ENCODE measurements at places on chromosomes 12 and 14.

DNA sequence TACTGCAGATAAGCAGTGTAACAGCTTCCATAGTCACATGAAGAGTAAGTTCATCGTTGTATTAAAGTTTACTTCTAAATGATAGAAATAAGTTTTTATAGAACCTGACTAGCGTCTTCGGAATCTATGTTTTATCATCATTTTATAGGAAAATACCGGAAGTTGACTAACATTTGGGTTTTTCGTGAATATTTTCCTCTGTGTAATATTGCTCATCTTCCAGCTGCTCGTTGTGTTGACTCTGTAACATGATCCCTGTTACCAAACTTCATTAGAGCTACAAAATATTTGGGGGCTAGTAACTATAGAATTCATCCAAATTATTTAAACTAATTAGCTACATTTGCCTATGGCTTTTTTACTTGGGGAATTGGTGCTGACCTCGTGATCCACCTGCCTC is 37.2 kb downstream of the DDX51 start:
- no peak for DNase-seq

DNA sequence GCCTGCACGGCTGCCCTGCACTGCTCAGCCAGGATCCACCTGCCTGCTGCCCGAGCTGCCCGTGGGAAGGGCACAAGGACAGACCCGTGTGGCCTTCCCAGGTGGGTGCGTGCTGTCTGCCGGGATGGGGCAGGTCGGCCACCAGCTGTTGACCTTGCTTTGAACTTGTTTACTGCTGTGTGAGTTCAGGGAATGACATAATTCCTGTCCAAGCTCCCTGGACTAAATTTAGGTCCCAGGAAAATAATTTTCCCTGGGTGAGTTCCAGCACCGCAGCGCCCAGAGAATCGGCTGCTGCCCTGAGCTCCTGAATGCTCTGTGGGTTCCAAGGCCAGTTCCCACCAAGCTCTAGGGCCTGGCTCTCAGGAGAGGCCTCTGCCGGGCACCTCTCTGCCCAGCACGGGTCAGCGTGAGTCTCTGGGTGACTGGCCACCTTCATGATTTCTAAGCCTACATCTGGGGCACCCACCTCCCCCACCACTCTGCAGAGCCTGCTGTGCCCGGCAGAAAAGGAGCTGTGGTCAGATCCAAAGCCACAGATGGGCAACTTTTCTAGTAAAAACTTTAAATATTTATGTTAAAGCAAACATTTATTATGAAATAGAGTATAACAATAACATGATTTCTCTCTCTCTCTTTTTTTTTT is 27.2 kb upstream of the MLXIP start:
- DNase-seq, result no peak

DNA sequence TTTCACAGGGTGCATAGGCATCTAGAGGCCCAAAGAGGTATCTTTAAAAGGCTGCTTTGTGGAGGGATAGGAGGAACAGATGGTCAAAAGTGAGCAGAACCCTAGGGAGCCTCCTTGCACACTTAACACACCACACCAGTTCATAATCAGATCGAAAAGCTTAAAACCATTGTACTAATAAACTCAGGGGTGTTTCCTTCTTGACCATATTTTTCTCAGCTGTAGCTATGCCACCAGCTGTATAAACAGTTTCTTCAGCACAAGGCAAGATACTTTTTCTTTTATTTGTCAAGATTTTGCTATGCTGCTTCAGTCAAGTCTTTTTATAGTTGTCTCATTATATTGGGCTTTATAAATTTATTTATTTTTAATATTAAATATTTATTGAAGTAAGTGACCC is 88.7 kb downstream of the RIC8B start:
- no peak for DNase-seq

- no peak for DNase-seq
These were observed 280.0 kb downstream of the C12orf75 start for GRCh38 chr12:105610459-105610858.

- no peak for DNase-seq
These were observed 6.1 kb downstream of the KRT81 start for GRCh38 chr12:52285172-52285745.

DNA sequence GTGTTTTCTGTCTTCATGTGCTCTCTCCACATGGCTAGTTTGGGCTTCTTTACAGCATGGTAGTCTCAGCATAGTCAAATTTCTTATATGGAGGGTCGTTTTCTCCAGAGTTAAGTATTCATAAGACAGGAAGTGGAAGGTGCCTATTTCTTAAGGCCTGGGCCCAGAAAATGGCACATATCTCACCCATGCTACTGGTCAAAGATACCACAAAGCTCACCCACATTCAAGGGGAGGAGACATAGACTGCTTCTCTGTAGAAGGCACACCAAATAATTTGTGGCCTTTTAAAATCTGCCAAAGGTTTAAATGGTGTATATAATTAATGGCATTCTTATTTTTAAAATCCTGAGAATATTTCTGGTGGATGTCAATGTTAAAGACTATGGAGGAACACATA is 44.8 kb downstream of the CCDC91 start:
- no peak for DNase-seq

DNA sequence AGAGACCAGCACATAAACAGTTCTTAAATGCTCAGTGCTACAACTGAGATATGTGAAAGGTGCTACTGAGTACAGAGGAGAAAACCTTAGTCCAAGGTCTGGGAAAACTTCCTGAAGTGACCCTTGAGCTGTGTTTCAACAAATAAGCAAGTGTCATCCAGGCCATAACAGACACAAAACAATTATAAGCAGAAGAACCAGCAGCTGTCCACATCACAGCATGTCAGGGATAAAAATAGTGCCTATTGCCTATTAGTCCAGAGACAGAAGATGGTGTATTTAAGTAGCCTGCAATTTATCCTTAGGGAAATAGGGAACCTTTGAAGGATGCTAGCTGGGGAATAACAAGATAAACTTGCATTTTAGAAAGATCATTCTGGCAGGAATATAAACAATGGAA is 237.8 kb downstream of the SPTSSA start:
- no peak for DNase-seq

- no peak for DNase-seq
These were observed 3.8 kb downstream of the C14orf93 start for GRCh38 chr14:23006188-23006534.

DNA sequence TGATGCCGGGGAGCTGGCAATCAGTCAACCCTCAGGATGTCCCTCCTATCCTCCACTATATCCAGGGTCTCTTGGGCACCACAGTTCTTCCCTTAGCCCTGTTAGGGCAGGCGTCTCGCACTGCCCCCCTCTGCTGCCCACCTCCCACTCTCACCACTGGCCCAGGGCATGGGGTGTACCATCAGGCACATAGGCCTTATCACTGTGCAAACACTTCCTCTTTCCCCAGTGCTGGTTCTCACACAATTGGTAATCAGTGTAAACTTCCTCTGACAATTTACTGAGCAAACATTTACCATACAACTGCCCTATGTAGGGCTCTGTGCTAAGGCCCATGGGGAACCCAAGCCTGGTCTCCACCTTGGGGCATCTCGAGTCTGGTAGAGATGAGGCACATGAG is 20.1 kb upstream of the TMED10 start:
- no peak for DNase-seq

DNA sequence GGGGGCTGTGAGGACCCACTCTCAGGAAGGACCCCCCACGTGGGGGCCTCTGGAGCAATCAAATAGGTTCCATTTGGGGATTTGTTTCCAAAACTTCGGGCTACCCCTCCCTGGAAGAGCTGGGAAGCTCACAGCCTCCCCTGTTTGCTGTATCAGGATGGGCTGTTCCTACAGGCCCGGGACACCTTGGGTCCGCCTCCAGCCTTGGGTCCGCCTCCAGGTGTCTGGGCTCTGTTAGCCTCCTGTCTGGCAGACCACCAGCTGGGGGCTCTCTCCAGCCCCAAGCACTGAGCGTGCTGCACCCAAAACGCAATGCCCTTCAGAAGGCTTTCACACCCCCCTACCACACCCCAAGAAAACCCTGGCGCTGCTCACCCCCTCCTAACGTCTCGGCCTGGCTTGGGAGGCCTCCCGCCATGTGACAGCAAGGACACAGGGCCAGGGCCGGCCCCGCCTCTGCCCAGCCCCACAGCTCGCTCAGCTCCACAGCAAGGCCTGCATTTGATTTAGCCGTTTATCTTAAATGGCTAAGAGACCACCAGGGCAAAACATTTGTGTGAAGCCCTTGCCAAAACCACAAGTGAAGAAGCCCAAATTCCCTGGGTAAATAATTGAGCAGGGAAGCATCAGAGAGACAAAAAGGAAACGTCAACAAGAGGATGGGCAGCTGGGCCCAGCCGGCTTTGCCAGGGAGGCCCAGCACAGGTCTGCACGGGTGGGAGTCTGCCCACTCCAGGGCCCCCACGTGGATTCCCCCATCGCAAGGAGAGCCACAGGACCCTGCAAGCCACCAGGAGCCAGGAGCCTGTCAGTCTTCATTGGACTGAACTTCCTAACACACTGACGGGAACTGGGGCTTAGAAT is 39.9 kb downstream of the BCL11B start:
- no peak for DNase-seq

GRCh38 chr12:64500394-64500793 is 48.5 kb downstream of the TBK1 start:
- DNase-seq, result no peak

- DNase-seq, result no peak
These were observed at the start of gene GPR33 for GRCh38 chr14:31487886-31488285. Gene GPR33, minus strand, starts transcription at chr14:31488039. Its CDS starts 4,074 bp downstream, at chr14:31483965.

DNA sequence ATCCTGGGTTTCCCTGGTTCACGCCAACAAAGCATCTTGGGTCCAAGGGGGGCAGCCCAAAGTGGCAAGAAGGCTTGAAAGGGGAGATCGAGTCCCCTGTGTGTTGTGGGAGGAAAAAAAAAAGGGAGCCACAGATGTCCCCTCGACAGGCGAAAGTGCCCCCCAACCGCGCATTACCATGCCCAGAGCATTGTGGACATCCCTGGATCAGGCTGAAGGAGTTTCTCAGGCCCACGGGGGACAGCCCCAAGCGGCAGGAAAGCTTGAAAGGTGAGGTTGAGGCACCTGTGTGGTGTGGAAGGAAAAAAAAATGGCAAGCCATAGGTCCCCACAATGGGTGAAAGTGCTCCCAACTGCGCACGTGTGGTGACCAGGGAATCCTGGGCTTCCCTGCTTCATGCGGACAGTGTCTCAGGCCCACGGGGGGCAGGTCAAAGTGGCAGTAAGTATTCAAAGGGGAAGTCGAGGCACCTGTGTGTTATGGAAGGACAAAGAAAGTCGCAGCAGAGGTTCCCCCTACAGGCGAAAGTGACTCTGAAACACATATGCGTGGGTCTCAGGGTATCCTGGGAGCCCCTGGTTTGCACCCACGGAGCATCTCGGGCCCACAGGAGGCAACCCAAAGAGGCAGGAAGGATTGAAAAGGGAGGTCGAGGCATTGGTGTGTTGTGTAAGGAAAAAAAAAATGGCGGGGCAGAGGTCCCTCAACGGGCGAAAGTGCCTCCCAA is 580.1 kb downstream of the ALG10 start:
- DNase-seq, result no peak

DNA sequence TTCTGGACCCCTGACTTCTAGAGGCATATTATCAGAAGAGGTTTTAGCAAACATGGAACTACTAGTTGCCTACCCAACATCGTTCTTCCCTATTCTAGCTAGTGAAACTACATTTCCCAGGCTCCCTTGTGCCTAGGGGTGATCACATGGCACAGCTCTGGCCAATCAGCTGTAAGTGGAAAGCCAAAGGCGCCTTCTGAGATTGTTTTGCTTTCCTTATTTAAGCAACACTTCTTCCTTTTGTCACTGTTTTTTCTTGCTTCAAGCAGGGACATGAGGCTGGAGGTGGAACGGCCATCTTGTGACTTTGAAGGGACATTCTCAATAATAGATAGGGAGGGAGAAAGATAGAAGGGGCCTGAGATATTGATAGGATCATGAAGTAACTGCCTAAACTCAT is 136.7 kb downstream of the ZNF664 start:
- DNase-seq, result peak; percentile 12

DNA sequence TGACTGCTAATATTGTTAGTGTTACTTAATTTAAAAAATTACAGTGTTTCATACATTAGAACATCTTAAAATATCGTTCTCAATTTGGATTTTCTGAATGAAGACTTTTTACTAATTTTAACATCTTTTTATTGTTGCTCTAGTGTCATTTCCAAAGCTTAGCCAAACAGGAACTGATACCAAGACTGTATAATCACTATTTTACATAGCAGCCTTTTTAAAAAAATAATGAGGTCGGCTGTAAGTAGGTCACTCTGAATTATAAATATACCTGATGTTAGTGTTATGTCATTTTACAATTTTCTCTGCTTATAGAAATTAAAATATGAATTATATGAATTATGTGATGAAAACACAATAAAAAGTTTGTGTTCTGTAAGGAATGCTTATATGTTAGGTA is 321.5 kb downstream of the TMEM117 start:
- DNase-seq, result no peak

- no peak for DNase-seq
These were observed 108.1 kb upstream of the HIF1A start for GRCh38 chr14:61587081-61587713.

- DNase-seq, result no peak
These were observed 1.2 kb downstream of the FLRT2 start for GRCh38 chr14:85531141-85531586.

GRCh38 chr12:116339800-116340371 is 62.4 kb upstream of the MED13L start:
- no peak for DNase-seq

DNA sequence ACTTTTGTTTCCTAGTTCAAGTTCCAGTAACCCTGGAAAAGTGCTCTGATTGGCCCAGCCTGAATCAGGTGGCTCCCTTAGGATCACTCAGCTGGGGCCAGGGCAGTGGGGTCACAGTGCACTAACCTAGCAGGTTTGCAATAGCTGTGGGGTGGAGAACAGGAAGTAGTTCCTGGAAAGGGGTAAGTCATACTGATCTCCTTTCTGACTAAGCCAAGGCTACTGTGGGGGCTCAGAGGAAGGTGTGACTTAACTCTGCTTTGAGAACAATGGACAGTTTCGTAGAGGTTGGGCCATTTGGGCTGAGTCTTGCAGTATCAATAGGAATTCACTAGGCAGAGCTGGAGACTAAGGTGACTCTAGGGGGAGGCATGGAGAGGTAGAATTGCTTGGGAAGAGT is 89.4 kb downstream of the KIF26A start:
- no peak for DNase-seq

GRCh38 chr14:92362781-92363235 is 39.8 kb downstream of the SLC24A4 start:
- no peak for DNase-seq

DNA sequence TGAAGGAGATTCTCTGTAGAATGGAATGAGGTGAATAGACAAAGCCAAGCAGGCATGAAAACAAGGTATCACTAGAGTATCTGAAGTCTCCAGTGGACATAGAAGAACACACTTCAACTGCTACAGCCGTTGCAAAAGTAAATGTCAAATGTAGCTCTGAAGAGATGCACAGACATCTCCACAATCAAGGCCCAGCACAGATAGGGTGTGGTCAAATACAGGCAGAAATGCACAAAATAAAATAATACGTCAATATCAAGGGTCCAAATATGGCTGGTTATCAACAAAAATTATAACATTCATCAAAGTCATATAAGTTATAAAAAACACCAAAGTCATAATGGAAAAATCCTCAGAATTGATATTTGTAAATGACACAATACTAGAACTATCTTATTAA is 1107.3 kb downstream of the TMEM121 start:
- DNase-seq, result no peak

Measured in stimulated activated CD4-positive, alpha-beta T cell treated with anti-CD3 and anti-CD28 coated beads, TNF-alpha, amount 100 ng/mL, for 48 hours (primary cell).